Fibroblast of lung (primary cell): ENCODE measurements at places on chromosomes 3 and 15. TPM values are rescaled to one million over a fixed set of nuclear protein-coding genes. Genes with fewer than 3 reads are reported as not detected.
A peak's percentile ranks its signal among the peaks of the same experiment; 100 is the strongest.

- peaks cover 7% of the 10 kb centered on the region for H3K4me1 ChIP-seq
- no peaks in the 10 kb centered on the region for H3K27me3 ChIP-seq
- no peak for DNase-seq
- no peaks in the 10 kb centered on the region for H3K36me3 ChIP-seq
Observed at GRCh38 chr3:36957063-36957462, 12.2 kb upstream of the TRANK1 start.

DNA sequence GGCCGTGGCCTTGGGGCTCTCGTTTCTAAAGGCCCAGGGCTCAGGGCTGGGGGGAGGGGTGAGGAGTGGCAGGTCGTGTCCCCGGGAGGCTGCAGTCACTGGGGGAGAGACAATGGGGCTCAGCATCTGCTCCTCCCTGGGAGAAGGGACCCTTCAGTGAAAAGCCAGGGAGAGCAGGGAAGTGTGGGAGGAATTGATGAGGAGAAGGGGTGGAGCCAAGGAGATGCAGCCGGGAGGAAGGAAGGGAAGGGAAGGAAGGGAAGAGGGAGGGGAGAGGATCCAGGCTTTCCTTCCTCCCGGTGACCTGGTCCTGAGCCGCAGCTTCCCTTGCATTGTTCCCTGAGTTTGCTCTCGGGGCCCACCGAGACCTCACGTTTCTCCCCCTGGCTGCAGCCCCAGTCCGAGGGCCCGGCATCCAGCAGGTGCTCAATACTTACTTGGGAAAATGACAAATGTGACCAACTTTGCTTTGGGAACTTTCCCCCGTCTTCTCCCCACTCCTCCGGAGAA, 1.4 kb upstream of the ZNF710 start:
- peak; percentile 47 for DNase-seq
- no peaks in the 10 kb centered on the region for H3K36me3 ChIP-seq
- peaks cover 26% of the 10 kb centered on the region for H3K4me1 ChIP-seq
- H3K27me3 ChIP-seq, result no peaks in the 10 kb centered on the region
- peak overlapping the region; percentile 85 for H3K27ac ChIP-seq

- DNase-seq, result no peak
- H3K27ac ChIP-seq, result no peak overlapping the region
Observed at GRCh38 chr15:79592126-79592525, 160.0 kb downstream of the MINAR1 start.

- no peaks in the 10 kb centered on the region for H3K36me3 ChIP-seq
- H3K4me3 ChIP-seq, result no peak overlapping the region
- no peak overlapping the region for H3K27ac ChIP-seq
- DNase-seq, result no peak
- H3K4me1 ChIP-seq, result no peaks in the 10 kb centered on the region
Observed at GRCh38 chr15:82847703-82848102, 38.3 kb downstream of the WHAMM start.

DNA sequence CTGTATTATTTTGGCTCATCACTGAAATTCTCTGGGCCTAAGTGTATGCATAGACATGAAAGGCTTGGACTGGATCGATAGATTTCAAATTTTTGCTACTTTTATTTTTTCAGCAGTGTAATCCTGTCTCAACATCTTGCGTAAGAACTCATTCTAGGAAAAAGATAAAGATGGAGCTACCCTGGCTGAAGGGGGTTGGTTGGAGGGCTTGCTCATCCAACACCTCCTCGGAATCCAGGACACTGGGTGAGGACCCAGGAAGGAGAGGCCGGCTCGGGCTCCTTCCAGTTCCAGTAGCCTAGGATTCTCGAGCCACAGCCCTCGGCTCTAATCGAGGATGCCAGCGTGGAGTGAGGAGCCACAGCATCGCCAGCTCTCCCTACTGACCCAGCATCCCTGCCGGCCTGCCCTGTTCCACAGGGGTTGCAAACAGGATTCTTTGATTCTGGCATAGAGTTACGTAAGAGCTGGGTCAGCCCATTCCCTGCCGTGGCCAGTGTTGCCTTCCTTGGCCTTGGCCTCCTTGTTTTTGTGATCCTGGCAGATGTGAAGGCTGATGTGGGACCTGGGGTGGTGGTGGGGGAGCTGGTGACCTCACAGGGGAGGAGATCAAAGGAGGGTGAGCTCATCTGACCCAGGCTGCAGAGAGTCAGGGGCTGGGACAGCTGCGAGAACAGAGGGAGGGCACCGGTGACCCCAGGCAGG, 149.5 kb downstream of the ALDH1A2 start:
- H3K27me3 ChIP-seq, result no peaks in the 10 kb centered on the region
- H3K4me1 ChIP-seq, result no peaks in the 10 kb centered on the region
- H3K36me3 ChIP-seq, result no peaks in the 10 kb centered on the region
- H3K27ac ChIP-seq, result no peak overlapping the region

DNA sequence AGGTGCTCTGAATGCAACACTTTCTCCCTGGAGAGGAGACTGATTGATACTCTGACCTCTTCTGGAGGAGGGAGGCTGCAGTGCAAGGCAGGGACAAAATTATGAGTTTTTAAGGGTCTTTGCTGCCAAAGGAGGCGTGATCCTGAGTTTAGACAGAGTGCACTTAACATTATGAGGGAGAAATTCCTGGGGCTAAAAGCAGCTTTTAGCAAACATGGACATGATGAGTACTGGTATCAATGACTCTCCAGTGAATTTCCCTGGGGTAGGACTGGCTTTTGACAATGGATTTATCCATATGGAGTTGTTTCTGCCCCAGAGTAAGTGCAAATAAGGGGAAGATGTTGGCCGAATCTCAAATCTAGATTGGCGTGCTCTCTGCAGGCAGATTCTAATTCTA, 133.1 kb downstream of the THSD4 start:
- H3K4me1 ChIP-seq, result no peaks in the 10 kb centered on the region
- DNase-seq, result no peak
- no peak overlapping the region for H3K27ac ChIP-seq
- H3K4me3 ChIP-seq, result no peak overlapping the region

DNA sequence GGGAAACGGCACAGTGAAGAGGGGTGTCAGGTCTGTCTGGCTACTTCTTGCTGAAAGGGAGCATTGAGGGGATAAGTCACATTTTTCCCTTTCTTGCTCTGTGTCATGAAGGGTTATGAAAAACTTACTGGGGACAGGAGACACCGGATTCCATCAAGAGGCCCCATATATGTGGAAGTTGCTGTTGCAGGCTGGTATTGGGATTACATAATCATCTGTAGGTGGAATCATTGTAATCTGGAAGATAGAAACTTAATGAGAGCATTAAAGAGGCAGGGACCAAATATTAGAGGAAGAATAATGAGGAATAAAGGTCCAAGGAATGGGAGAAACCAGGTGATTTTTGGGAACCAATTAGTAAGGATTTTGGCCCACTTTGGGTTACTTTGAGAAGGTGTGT, 4.2 kb upstream of the TCAIM start:
- H3K4me1 ChIP-seq, result no peaks in the 10 kb centered on the region
- no peak for DNase-seq
- H3K27me3 ChIP-seq, result no peaks in the 10 kb centered on the region

- no peaks in the 10 kb centered on the region for H3K27me3 ChIP-seq
- H3K4me3 ChIP-seq, result no peak overlapping the region
- no peak overlapping the region for H3K27ac ChIP-seq
- H3K36me3 ChIP-seq, result no peaks in the 10 kb centered on the region
- no peak for DNase-seq
- H3K4me1 ChIP-seq, result no peaks in the 10 kb centered on the region
Observed at GRCh38 chr15:77889009-77889806, 188.3 kb downstream of the TBC1D2B start.

DNA sequence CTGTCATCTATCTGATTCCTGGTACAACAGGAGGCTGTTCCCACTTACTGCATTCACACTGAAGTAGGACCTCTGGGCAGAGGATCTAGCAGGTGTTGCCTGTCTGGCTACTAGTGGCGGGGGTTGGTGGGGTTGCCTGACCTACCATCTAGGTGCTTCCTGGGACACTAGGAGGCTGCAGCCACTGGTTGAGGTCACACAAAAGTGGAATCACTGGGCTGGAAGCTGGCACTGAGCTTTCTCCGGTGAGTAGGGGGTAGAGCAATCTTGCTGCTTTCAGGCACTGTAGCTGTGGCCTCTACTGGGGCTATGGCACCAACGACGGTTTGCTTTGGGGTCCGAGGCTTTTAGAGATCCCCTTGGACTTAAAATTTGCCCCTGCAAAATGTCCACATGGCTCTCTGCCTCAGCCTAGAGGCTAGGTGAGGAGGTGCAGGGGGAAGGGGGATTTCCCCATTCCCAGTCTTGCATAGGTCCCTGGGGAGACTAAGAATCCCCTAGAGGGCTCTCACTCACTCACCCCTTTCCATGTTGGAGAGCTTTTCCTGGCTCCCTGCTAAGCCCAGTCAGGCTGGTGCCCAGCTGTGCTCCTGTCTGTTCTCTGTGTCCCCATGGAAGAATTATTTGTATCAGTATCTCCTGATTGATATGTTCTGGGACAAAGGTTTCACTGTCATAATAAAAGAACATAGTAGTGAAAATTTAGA, 397.7 kb upstream of the EPHA6 start:
- H3K36me3 ChIP-seq, result no peaks in the 10 kb centered on the region
- H3K4me1 ChIP-seq, result no peaks in the 10 kb centered on the region
- H3K27me3 ChIP-seq, result no peaks in the 10 kb centered on the region
- no peak overlapping the region for H3K27ac ChIP-seq

- no peaks in the 10 kb centered on the region for H3K36me3 ChIP-seq
- H3K27ac ChIP-seq, result no peak overlapping the region
- no peak overlapping the region for H3K4me3 ChIP-seq
- peak; percentile 3 for DNase-seq
- no peaks in the 10 kb centered on the region for H3K27me3 ChIP-seq
Observed at GRCh38 chr3:81339040-81339845, 422.2 kb downstream of the GBE1 start.

- no peaks in the 10 kb centered on the region for H3K4me1 ChIP-seq
- no peak overlapping the region for H3K4me3 ChIP-seq
- H3K36me3 ChIP-seq, result peaks cover 12% of the 10 kb centered on the region
- DNase-seq, result no peak
- H3K27me3 ChIP-seq, result no peaks in the 10 kb centered on the region
Observed at GRCh38 chr3:12910356-12911099, 69.2 kb upstream of the RPL32 start.

DNA sequence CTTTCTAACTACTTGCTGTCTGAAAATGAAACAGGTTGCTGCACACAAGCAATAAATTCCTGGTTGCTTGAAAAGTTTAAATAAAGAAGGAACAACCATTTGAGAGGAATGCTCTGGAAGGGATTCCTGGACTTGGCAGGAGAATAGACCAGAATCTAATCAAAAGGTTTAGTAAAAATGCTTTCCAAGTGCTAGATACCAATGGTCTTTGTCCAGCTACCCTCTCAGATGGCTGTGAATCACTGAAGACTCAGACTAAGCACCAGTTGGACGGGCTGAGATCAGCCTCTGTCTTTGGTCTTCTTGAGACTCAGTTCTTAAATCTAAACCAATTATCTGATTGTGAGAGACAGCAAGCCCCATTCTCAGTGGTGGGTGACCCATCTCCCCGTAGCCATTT, 27.7 kb upstream of the LPP start:
- no peak for DNase-seq
- no peaks in the 10 kb centered on the region for H3K36me3 ChIP-seq
- H3K27ac ChIP-seq, result no peak overlapping the region
- no peaks in the 10 kb centered on the region for H3K4me1 ChIP-seq
- no peaks in the 10 kb centered on the region for H3K27me3 ChIP-seq

DNA sequence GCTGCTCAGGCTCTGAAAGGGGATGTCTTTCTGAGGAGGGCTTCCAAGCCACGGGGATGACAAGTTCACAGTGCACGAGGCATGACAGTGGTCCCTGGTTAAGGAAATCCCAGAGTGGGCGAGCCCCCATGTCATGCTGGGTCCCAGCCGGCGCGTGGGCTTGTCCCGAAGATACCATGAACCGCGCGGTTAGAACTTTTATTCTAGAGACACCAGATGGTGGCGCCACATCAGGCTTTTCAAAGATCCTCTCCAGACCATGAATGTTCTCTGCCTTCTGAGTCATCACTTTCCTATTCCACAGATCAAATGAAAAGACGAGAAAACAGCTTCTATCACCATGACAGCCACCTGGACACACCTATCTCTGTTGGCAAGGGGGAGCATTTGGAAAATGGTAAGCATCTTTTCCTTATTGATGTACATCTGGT, 227.8 kb upstream of the LYSMD4 start:
- no peaks in the 10 kb centered on the region for H3K27me3 ChIP-seq
- H3K36me3 ChIP-seq, result no peaks in the 10 kb centered on the region
- H3K4me1 ChIP-seq, result no peaks in the 10 kb centered on the region

GRCh38 chr3:28699283-28699682, 350.7 kb upstream of the AZI2 start:
- no peaks in the 10 kb centered on the region for H3K27me3 ChIP-seq
- H3K36me3 ChIP-seq, result no peaks in the 10 kb centered on the region
- no peak overlapping the region for H3K27ac ChIP-seq
- no peak for DNase-seq
- no peaks in the 10 kb centered on the region for H3K4me1 ChIP-seq

DNA sequence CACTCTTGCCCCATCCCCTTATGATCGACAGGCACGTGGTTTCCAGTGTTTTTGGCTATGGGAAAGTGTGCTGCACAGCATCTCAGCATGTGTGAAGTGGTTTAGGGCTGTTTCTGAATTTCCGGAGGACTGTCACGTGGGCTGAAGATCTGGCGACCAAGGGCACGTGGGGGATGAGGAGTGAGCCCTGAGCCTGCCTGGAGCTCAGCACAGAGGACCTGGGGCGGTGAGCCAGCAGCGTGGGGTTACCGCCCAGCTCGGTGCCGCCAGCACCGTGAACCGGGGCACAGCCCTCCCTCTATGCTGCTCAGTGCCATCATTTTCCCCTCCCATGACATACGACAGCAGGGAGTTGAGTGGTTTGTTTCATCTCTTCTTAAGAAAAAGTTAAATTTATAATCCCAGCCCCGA, 150.2 kb downstream of the DNAJB8 start:
- no peak overlapping the region for H3K27ac ChIP-seq
- H3K36me3 ChIP-seq, result no peaks in the 10 kb centered on the region
- no peak for DNase-seq
- no peaks in the 10 kb centered on the region for H3K4me1 ChIP-seq
- no peak overlapping the region for H3K4me3 ChIP-seq

GRCh38 chr3:45795882-45796765, at the start of gene SLC6A20:
TSS of gene SLC6A20 (minus strand) at chr3:45796536. CDS start at chr3:45796419, 117 bp downstream.
- H3K36me3 ChIP-seq, result no peaks in the 10 kb centered on the region
- peak within 1 kb of the TSS; percentile 25 for H3K4me3 ChIP-seq
- no peak within 1 kb of the TSS for H3K27ac ChIP-seq
- H3K27me3 ChIP-seq, result peaks cover 58% of the 10 kb centered on the region
- H3K4me1 ChIP-seq, result peaks cover 4% of the 10 kb centered on the region
- no peak for DNase-seq

- no peak overlapping the region for H3K4me3 ChIP-seq
- H3K27me3 ChIP-seq, result no peaks in the 10 kb centered on the region
- peaks cover 29% of the 10 kb centered on the region for H3K4me1 ChIP-seq
- H3K27ac ChIP-seq, result no peak overlapping the region
- no peaks in the 10 kb centered on the region for H3K36me3 ChIP-seq
Observed at GRCh38 chr15:39628546-39629257, 47.8 kb downstream of the THBS1 start.

Gene RBMS3
- 58.6 and 68.4 TPM in 2 replicates for total RNA-seq

Gene ABI3BP
- 4.8 and 6.2 TPM in 2 replicates for total RNA-seq

Gene CFAP20DC
- total RNA-seq, result 2.3 and 3.8 TPM in 2 replicates

Gene MAP1A
- total RNA-seq, result 70.4 and 201 TPM in 2 replicates

Gene PSTPIP1
- total RNA-seq, result 0.77 and 1.5 TPM in 2 replicates

Gene PRKCD
- total RNA-seq, result 1.0 and 3.8 TPM in 2 replicates

Gene PIERCE2
- total RNA-seq, result 2.3 and 3.1 TPM in 2 replicates

Gene CLDN16
- total RNA-seq, result under 0.01 and 0.33 TPM in 2 replicates

Gene ESYT3
- total RNA-seq, result 0.17 and 0.51 TPM in 2 replicates

Gene RTP3
- not detected in 2 replicates for total RNA-seq

Gene IFRD2
- total RNA-seq, result 51.0 and 56.0 TPM in 2 replicates

Gene METTL6
- total RNA-seq, result 37.3 and 40.8 TPM in 2 replicates

Gene UBA3
- 70.4 and 93.3 TPM in 2 replicates for total RNA-seq

Gene ASB14
- not detected in 2 replicates for total RNA-seq
